ENCODE measurements at places on chromosomes 1 and 21. TPM values are rescaled to one million over a fixed set of nuclear protein-coding genes. Genes with fewer than 3 reads are reported as not detected.

CYP4A11 gene
- total RNA-seq, result not detected

CSF3R gene
- total RNA-seq, result 74.9 TPM

LCE3D gene
- not detected for total RNA-seq

ZFP69 gene
- 4.6 TPM for total RNA-seq

S100A5 gene
- not detected for total RNA-seq

CLCNKA gene
- 0.33 TPM for total RNA-seq

SLC35D1 gene
- total RNA-seq, result 16.1 TPM

S100A1 gene
- total RNA-seq, result not detected

CCDC30 gene
- total RNA-seq, result 4.5 TPM

SLAMF8 gene
- total RNA-seq, result 0.64 TPM

RGS13 gene
- 0.45 TPM for total RNA-seq

APOBEC4 gene
- not detected for total RNA-seq

RNU1-3 gene
- 3,038 TPM for total RNA-seq

GJA9 gene
- total RNA-seq, result not detected

TNN gene
- not detected for total RNA-seq

MFAP2 gene
- total RNA-seq, result not detected

NKAIN1 gene
- not detected for total RNA-seq

KRTAP21-2 gene
- not detected for total RNA-seq

FCGR3B gene
- total RNA-seq, result 12.8 TPM

FOXD2 gene
- total RNA-seq, result 0.49 TPM

TCHHL1 gene
- total RNA-seq, result not detected

PLEKHG5 gene
- 0.16 TPM for total RNA-seq

Measured in natural killer cell (primary cell).